Kasumi-1 (cell line): ENCODE measurements at places on chromosomes 1 and 21.

GRCh38 chr1:167717351-167717750 lies 4.4 kb upstream of the MPZL1 start:
- no peak for DNase-seq

DNA sequence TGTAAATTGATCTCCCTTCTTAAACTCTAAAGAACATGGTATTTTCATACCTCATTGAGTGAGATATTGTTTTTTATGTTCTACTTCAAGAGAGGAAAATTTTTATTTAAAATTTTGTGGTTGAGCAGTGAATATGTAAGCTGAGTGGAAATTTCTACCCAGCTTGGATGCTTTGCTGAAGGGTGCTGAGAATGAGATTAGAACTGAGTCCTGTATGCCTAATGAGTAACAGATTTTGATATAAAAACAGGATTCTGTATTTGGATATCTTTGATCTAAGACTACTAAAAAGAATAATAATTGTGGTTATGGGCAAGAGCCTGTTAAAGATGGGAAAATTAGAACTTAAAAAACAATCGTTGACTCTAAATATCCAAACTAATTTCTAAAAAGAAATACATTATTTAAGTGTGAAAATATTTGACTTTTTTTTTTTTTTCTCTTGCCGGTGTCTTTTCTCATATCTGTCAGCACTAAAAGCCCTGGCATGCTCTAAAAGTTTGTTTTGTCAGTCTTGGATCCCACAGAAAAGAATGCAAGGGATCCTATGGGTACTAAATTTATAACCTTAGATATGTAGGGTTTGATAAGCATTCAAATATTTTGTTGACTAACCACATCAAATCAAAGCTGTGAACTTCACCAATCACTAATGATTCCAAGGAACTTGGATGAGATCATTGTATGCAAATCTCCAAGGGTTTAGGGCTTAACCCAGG lies 652.3 kb downstream of the PTPRC start:
- no peak for DNase-seq

DNA sequence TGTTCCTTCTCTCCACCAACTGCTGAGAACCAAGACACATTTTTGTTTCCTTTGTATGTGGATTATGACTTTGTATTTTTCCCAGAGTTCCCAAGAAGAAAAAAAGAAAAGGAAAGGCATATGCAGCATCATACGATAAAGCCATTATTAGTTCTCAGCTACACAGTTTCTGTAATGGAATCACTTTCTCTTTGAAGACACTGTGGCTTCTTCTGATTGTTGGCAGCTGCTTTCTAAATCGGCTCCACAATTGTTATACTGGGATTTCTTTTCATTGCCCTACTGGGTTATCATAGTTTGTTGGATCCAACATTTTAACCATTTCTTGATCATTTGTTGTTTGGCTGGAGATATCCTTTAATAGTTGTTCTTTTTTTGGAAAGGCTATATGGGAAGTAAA lies 89.5 kb upstream of the HIVEP3 start:
- DNase-seq, result no peak

- DNase-seq, result no peak
Measured at GRCh38 chr1:187078916-187079315, 250.2 kb downstream of the PLA2G4A start.

DNA sequence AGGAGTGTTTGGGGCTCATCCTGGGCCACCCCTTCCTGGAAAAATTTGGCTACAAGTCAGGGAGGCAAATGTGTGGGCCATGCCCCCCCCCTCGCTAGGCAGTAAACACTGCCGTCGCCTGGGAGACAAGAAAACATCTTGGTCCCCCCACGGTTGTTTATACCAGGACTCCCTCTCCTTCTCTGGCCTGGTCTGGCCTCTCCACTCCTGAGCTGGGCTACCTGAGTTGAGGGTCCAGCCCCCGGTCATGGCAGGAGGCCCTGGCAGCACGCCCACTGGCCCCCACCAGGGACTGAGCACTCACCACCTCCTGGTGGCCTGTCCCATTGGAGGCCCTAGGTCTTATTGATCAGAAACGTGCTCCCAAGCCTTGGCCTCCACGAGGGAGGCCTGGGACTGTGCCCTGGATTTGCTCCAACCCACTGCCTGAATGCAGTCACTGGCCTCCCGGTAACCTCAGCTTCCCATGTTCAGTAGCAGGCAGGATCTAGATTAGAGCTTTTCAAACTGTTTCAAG lies 15.8 kb downstream of the KCNQ4 start:
- DNase-seq, result peak; percentile 8

DNA sequence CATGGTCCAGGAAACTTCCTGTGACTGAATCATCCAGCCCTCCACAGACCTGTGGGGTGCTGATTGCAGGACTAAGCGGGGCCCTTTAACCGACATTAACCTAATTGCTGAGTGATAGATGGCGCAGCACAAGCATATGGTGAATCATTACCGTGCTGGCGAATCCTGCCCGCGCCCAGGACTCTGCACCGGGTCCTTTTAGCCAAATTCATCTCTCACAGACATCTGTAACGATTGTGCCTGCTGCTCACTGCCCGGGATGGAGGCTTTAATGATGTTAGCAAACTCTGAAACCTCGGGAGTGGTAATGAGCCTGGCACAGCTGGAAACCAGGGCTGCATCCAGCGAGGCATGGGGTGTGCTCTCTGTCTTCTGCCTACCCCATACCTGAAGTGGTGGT lies 147.3 kb upstream of the CD34 start:
- no peak for DNase-seq

GRCh38 chr1:115687744-115688143 lies 46.0 kb downstream of the VANGL1 start:
- no peak for DNase-seq
